ENCODE measurements at places on chromosomes 2 and 18.

DNA sequence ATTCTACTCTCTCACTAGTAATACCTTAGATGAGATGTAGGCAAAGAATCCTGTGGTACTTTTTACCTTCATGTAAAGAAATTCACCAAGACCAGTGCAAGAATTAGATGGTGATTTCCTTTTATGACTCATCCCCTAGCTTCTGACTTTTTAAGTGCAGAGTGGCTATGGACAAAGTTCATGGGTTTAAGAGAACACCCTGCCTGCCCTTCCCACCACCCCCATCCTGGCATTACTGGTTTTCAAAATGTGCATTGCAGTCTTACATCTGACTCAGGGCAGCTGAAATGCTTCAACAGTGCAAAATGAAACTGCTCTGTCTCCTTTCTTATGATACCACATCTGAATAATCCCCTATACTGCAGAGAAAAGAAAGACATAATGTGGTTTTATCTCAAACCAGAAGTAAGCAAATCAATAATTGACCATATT lies 22.6 kb downstream of the MAIP1 start:
- DNase-seq, result no peak

GRCh38 chr18:79853993-79854364 lies 56.2 kb downstream of the KCNG2 start:
- no peak for DNase-seq

- peak; percentile 82 for DNase-seq
Observed at GRCh38 chr18:26863122-26863879, 2.2 kb downstream of the AQP4 start.

GRCh38 chr18:73884868-73885267 lies 262.8 kb downstream of the FBXO15 start:
- DNase-seq, result no peak

DNA sequence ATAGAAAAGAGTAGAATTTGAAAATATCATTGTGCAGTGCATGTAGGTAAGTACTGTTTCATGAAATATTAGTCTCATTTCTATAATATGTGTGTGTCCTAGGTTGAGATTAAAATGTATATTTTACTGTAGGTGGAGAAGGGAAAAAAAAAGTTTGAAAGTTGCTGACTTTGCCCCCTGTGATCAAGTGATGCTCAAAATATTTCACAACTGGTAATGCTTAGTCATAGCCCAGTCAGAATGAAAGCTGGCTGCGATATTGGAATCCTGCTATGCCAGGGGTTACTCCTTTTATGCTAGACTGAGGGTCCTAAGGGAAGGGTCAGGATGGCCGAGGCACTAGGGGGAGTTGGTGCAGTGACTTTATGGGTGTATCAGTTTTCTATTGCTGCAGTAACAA lies 19.5 kb upstream of the CFAP36 start:
- DNase-seq, result no peak

GRCh38 chr2:55090702-55091101 lies 40.5 kb upstream of the RTN4 start:
- DNase-seq, result no peak

DNA sequence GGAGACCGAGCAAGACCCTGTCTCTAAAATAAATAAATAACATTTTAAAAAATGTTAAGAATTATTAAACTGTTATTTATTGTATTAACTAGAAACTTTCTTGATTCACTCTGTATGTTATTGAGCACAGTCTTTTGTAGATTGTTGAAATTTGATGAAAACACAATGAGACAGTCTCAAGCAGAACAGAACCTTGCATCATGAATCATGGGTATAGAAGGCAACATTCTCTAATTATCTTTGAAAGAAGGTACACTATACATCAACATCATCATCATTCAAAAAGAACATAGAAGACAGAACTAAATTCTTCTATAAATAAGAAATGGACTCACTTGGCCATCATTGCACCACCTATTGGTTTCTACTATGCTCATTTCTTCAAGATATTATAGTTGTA lies 67.7 kb downstream of the SLC8A1 start:
- DNase-seq, result no peak

- no peak for DNase-seq
Observed at GRCh38 chr2:124646166-124646815, 621.2 kb downstream of the CNTNAP5 start.

GRCh38 chr18:26875040-26875654 lies 9.6 kb upstream of the AQP4 start:
- DNase-seq, result no peak

- DNase-seq, result no peak
Observed at GRCh38 chr2:60634438-60634837, 81.0 kb upstream of the BCL11A start.

DNA sequence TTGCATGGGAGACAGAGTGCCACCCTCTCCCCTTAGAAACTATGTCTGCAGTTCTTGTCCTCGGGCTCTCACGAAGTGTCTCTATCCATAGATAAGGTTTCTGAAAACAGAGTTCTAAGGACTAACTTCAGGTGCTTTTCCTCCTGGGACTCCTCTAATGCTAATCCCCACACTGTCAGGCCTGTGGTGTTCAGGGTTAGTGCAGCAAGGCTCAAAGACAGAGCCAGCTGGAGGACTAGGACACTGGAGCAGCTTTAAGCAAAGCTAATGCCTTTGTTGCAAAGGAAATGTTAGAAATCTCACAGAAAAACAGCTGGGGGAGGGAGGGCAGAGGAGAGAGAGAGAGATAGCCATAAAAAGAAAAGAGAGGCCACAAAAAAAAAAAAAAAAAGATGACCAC lies 824.0 kb upstream of the FSHR start:
- no peak for DNase-seq

GRCh38 chr2:182247831-182248230 lies 179.0 kb downstream of the PDE1A start:
- DNase-seq, result no peak

DNA sequence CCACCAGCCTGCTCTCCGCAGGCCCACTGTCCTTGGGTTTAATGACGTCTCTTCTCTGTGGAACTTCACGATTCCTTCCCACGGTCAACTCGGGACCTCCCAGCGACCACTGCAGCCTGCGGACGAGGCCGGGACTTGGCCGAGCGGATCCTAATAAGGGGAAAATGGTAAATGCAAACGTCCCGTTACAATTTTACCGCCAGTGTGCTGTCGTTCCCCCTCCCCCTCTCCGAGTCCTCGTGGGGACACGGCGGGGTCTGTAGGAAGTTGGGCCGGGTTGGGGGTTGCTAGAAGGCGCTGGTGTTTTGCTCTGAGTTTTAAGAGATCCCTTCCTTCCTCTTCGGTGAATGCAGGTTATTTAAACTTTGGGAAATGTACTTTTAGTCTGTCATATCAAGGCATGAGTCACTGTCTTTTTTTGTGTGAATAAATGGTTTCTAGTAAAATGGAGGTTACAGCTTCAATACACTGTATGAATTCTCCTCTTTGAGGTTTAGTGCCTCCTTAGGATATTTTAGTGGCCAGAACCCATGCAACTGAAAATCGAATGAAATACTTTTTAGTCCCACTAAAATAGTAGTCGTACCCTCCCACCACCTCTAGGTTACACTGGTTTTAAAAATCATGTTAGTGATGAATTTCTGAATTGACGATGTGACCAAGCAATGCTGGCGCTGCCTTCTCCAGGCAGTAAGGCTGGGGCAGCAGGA lies 2.3 kb downstream of the HOXD11 start:
- no peak for DNase-seq

DNA sequence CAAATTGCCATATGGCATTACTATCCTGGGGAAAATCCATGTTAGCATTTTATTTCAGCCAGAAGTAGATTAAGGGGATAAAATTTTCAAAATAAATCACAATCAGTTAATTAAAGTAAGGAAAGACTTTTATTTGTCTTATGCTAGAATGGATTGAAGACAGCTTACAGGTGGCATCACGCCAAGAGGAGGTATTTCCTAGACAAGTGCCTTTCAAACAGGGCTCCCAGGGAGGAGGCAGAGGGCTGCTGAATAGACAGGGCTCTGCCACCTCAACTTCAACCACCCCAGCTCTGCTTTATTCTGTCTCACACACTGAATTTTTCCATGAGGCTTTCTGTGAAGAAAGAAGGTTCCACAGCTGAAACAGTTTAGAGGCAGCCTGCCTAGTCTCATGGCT lies 12.2 kb downstream of the CCDC68 start:
- DNase-seq, result no peak

- DNase-seq, result no peak
Observed at GRCh38 chr2:207434899-207435465, 94.8 kb upstream of the CREB1 start.

DNA sequence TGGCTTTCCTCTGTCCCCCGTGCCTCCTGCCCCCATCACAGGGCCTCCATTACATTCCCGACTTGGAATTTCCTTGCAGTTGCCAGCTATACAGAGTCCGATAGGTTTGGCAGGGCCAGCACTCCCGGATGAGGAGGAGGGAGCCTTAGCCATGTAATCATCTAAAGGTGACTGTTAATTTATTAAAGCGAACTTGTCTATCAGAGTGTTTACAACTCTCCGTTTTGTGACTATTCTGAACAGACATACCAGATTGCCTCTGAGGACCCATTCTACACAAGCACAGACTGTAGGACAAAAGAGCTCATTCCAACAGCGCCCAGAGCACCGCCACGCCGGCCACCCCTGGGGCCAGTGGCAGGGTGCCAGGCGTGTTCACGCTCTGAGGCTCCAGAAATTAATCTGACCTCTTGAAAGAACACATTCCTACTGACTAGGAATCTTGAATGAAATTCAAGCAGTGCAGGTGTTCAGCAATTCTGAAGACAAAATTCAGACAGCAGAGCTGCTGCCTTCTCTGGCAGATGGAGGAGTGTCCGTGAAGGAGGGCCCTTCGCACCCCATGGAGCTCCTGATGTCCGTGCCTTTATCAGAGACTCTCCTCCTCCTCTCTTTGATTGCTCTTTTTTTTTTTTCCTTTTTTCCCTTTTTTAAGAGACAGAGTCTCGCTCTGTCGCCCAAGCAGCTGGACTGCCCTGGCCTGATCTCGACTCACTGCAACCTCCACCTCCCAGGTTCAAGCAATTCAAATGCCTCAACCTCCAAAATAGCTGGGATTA lies 58.1 kb upstream of the RALBP1 start:
- DNase-seq, result no peak

GRCh38 chr2:90077948-90078347 lies 1386.5 kb downstream of the RPIA start:
- DNase-seq, result no peak

GRCh38 chr2:37819186-37819585 lies 105.9 kb upstream of the RMDN2 start:
- DNase-seq, result no peak

- DNase-seq, result no peak
Observed at GRCh38 chr18:63378919-63379638, 12.1 kb upstream of the KDSR start.

GRCh38 chr2:233414777-233415570 lies 60.7 kb downstream of the DGKD start:
- DNase-seq, result no peak

DNA sequence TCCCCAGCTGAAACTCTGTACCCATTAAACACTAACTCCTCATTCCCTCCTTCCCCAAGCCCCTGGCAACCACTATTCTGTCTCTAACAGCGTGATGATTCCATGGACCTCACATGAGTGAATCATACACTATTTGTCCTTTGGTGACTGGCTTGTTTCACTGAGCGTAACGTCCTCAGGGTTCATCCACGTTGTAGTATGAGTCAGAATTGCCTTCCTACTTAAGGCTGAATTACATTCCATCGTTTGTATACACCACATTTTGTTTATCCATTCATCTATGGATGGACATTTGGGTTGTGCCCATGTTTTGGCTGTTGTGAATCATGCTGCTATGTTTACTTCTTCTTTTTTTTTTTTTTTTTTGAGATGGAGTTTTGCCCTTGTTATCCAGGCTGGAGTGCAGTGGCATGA lies 19.6 kb upstream of the CABLES1 start:
- no peak for DNase-seq
